ENCODE measurements at places on chromosomes 4 and X.
A peak's percentile ranks its signal among the peaks of the same experiment; 100 is the strongest.

DNA sequence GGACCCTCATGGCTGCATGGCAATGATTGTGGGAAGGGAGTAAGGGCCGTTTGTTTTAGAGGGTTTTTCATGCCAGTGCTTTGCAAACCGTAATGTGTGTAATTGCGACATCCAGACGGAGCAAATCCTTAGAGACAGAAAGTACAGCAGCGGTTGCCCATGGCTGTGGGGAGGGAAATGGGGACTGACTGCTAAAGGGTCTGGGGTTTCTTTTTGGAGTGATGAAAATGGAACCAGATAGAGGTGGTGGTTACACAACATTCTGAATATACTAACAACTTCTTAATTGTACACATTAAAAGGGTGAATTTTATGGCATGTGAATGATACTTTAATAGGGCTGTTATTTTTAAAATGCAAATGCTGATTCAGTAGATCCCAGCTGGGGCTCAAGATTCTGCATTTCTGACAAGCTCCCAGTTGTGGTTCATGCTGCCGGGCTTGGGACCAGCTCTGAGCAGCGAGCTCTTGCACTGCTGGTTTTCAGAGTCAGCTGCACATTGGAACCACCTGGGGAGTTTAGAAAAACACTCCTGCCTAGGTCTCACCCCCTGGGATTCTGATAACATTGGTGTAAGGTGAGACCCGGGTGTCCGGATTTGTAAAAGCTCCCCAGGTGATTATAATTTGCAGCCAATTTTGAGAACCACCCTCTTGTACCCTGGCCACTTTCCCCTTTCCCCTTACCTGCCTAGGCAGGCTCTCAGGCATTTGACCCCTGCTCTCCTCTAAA is 47.7 kb downstream of the PRPS1 start:
- no peak for DNase-seq

- no peak for DNase-seq
Measured at GRCh38 chrX:22652596-22652995, 347.2 kb upstream of the DDX53 start.

DNA sequence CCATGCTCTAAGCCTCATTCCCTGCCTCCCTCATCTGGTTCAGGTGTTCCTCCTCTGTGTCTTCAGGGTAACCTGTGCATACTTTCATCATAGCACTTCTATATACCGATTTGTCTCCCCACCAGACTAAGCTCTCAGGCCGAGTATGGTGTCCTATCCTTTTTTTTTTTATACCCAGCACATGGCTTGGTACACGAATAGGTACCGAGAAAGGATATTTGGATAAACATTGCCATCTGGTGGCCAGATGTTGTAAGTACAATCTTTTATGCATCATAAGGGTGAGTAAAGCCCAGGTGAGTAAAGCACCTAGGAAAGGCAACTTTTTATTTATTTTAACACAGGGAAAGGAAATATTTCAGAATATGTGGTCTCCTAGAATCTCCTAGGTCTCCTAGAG is 68.4 kb downstream of the MID2 start:
- no peak for DNase-seq

GRCh38 chrX:9646471-9647224 is 119.0 kb downstream of the GPR143 start:
- no peak for DNase-seq

DNA sequence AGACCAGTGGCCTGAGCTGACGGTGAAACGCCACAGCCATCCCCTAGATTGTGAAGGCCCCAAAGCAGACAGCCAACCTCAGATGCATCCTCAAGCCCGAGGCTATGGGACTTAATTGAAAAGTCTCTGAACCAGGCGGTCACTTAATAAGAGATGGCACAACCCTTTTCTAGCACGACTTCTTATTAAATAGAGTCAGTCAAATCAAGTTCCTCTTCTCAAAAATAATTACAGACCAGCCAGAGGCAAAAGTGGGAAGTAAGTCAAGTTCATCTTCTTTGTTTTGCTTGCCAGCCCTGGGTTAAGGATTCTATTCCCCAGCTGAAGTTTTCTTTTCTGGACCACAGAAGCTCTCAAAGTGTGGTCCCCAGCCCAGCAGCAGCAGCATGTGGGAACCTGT is 9.7 kb upstream of the SH3KBP1 start:
- DNase-seq, result no peak

GRCh38 chr4:137039370-137039769 is 492.9 kb downstream of the PCDH18 start:
- no peak for DNase-seq

DNA sequence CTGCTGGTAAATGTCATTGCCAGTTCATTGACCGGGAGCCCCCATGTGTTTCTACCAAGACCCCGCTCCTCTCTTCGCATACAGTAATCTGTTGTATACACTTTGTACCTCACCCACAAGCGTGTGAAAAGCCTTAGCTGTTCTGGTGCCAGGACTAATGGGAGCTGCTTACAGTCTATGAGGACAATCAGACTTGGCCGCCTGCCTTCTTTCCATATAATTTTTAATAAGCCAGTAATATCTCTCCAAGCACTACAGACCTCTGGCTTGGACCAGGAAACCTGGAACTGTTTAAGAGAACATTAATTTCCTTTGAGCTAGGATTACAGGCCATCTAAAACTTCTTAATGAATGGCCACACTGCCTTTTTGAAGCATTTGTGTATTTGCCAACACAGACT is 149.7 kb upstream of the MSX1 start:
- DNase-seq, result no peak

DNA sequence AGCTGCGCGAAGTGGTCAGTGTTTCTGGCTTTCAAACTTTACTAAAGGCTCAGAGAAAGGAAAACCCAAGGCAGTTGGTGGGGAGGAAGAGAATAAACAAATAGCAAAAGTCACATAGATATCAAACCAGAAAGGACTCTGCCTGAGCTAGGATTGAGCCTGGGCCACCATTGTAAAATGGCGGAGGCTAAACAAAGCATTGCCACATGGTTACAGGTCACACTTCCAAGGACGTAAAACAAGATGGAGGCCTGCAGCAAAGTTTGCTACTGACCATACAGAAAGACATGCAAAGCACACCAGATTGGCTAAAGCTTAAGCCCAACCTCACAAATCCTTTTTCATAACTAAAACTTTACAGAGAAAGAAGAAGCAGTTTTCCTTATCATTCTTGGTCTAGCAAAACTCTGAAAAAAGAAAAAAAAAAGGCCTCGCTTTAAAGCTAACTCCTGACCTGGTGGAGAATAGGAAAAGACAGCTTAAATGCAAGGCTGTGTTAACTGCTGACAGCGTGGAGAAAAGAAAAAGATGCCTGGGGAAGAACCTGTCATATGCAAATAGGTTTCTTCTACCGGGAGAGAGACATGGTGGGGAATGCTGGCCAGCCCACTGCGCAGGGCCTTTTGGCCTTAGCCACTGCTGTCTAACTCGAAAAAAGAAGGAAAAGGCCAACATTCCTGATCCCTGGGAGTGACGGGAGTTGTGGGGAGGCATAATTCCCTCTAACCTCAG is 81.8 kb upstream of the SMARCA5 start:
- DNase-seq, result no peak

DNA sequence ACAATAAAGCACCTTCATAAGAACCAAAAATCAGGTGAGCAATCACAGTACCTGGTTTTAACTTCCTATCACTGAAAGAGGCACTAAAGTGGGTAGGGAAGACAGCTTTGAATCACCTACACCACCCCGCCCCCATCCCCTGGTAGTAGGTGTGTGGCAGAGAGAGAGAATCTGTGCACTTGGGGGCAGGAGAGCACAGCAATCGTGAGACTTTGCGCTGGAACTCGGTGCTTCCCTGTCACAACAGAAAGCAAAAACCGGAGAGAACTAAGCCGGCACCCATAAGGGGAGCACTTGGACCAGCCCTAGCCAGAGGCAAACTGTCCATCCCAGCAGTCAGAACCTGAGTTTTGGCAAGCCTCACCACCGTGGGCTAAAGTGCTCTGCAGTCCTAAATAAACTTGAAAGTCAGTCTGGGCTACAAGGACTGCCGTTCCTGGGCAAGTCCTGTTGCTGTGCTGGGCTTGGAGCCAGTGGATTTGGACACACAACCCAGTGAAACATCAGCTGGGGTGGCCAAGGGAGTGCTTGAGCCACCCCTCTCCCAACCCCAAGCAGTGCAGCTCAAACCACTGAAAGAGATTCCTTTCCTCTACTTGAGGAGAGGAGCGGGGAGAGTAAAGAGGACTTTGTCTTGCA is 32.1 kb downstream of the NDUFB11 start:
- DNase-seq, result no peak

DNA sequence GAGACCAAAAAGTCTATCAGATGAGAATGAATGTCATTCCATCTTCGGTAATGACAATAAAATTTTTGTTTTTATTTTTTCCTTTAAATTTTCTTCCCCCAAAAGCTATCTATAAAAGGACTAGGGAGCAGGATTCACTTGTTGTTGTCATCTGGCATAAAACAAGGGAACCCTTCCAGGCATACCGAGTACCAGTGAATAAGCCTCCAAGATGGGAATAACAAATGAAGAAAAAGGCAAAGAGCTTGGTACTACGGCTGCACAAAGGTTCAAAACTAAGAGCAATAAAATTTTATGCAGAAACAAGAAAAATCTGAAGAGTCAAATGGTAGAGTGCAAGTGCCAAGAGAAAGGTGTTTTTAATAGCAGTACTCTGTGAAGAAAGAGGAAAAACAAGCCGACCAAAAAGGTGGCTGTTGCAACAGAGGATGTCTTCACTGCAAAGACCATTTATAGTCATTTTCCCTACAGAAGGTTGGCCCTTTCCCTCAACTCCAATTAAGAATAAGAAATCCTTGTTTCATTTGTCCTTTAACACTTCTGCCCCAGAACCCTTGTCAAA is 25.8 kb downstream of the PPP3CA start:
- no peak for DNase-seq

DNA sequence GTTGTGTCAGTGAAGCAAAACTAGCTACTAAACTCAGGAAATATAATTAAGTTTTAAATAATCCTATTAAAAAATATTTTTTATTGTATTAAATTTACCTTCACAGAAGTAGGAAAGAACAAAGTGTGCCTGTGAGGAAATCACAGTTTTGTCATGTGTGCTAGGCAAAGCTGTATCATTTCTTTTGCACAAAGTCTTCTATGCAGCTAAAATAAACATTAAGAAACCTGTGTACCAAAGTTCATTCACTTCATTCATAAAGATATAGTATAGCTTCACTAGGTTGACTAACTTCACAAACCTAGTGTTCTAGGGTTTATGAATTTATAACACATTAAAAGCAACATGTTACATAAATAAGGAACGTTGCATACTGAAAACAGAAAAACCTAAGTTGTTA is 131.0 kb downstream of the PDS5A start:
- DNase-seq, result no peak

DNA sequence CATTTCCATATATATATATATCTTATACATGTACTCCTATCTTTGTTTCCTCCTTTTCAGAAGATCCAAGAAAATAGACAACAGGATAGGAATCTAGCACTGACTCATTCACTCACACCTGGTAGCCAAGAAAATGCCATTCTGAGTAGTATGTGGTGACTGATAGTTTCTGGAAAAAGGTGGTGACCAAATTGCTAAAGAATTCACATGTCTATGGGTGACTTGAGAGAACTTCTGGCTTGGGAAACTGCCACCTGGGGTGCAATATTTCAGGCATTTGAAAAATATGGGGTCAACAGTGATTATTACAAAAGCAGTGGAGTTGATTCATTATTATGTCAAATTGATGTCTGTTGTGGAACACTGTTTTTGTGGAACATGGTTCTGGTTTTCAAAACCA is 605.1 kb downstream of the PCDH18 start:
- DNase-seq, result no peak

DNA sequence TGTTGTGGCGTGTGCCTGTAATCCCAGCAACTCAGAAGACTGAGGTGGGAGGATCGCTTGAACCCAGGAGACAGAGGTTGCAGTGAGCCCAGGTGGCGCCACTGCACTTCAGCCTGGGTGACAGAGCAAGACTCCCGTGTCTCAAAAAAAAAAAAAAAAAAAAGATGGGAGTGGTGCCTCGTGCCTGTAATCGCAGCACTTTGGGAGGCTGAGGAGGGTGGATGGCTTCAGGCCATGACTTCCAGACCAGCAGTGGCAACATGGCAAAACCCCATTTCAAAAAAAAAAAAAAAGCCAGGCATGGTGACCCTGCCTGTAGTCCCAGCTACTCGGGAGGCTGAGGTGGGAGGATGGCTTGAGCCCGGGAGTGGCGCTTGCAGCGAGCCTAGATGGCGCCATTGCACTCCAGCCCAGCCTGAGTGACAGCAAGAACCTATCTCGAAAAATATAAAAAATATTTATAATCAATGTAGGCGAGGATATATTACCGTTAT is 27.0 kb downstream of the EIF2S3 start:
- DNase-seq, result no peak

DNA sequence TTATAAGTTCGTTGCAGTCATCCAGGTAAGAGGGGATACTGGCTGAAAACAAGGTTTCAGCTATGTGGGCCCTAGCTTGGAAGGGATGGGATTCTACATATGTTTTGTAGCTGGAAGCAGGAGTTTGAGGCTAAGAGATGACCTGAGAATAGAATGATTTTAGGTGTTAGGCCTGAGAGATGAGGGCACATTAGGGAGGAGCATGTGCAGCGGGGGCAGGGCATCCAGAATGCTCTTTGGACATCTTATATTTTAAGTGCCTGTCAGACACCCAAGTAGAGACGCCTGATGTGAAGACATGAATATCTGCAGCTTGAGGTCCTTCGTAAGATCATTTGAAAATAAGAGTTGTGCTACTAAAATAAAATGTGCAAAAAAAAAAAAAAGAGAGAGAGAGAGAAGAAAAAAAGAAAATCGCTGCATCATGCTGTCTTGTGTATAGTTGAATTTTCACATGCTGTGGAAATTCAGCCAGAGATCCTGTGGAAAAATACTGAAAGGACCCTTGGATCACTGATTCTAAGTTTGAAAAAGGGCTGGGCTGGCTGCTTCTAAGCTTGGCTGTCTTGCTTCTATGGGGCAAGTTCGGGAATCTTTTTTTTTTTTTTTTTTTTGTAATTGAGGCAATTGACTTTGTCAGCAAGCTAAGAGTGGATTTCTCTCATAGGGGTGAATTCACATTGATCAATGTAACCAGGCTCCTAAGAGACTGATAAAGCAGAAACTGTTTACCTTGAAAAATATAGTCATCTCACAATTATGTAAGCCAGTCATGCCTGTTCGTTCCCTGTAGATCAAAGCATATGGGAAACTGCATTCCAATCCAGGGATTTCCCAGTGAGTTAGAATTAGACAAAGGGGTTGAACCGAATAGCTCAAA is 341.0 kb upstream of the GATB start:
- DNase-seq, result no peak

- DNase-seq, result no peak
Measured at GRCh38 chr4:117660668-117661067, 373.6 kb upstream of the NDST3 start.

- peak; percentile 86 for DNase-seq
Measured at GRCh38 chr4:56048702-56049431, 100.1 kb downstream of the CEP135 start.
